T follicular helper cell (primary cell): ENCODE measurements at places on chromosomes 3 and 15.

DNA sequence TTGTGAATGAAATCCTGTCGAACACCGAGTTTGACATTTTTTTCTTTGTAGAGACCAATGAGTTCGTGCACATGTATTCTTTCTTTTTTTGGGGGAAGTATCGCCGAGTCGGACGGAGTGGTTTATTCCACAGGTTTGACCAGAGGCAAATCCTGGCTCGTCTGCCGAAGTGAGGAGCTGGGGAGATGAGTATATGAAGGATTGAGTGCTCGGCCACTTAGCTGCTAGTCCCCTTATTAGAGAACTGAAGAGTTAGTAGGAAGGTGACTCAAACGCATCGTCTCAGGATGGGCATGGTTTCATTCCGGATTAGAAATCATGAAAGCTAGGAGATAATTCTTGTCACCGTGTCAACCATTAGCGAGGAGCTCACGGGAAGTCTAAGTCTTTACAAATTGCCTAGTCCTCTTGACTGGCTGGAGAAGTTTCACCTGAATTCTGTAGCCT lies 154.7 kb upstream of the GOLIM4 start:
- no peak for DNase-seq

DNA sequence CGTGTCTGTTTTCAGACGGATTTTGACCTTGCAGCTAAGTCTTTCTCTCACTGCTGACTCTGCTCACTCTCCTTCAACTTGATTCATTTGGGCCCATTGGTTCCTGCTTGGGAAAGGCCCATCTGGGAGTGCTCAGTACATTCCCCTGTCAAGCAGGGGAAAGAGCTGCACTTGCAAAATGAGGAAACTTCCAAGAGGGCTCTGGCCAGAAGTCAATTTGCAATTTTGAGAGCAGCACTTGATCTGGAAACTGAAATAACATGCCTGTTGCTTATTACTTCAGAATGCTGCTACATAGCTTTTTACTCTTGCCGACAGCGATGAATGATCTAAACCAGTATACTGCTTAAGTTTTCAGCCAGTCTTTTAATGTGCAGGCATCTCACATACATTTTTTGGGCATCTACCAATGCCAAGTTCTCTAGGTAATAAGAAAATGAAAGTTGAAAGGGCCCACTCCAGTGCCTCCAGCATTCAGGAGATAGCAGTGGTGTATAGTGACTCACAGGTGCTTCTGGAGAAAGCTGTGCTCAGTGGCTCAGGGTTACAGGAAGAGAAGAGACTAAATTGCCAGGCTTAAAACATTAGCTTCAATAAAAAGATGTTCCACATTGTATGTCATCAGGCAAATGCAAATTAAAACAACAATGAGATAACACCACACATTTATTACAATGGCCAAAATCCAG lies 70.1 kb upstream of the RORA start:
- no peak for DNase-seq

DNA sequence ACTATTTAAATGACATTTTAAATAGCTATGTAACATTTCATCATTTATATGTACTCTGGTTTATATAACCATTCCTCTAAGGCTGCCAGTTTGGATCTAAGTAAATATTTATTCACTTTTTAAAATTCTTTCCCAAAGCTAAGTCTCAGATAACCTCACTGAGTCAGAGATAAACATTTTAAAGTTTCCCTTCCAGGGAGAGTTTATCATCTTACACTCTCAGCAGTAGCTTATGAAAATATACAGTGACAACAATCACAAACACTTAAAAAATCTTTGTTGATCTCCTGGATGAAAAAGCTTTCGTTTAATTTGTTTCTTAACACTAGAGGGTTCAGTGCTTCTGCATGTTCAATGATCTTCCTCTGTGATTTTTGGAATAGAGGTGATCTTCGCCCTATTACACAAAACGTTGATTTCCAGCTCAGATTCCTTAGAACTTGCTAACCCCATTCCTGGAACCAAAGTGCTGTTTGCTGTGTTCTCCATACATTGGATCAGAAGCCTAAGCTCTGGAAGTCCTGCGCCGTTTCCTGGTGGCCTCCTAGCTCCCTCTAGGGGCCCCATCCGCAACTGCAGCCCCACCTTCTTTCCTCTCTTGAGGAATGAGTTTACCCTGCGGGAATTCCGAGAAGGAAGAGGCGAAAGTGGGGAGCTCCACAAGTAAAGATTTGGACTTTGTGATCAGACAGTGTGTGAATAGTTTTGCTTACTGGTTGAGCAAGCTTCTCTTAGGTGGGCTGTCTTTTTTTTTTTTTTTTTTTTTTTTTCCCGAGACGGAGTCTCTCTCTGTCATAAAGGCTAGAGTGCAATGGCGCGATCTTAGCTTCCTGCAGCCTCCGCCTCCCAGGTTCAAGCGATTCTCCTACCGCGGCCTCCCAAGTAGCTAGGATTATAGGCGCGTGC lies 29.3 kb upstream of the SACM1L start:
- DNase-seq = peak; percentile 22

DNA sequence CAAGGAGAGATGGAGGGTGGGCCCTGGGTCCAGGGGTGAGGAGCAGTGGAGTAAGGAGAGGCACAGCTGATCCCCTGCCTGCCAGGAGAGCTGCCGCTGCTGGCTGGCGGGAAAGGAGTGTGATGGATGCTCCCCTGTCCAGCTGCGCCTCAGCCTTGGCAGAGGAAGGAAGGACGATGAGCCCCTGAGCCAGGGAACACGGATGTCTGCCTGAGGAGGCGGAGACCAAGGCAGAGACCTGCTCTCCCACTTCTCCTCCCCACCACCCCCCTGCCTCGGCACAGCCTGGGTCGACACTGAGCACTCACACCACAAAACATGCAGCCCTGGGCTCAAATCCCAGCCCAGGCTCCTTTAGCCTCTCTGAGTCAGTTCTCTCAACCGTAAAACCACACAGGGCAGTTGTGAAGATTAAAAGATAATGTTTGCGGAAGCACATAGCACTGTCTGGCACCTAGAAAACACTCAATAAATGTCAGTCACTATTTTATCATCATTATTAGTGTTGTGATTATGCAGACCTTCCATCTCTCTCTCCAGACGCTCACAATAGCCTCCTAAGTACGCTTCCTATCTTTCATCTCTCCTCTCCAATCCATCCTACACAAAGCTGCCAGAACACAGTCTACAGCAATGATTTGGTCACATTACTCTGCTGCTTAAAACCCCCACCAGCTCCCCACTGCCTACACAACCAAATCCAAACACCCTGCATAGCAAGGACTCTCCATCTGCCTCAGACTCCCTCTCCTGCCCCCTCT lies 52.2 kb downstream of the SEMA5B start:
- no peak for DNase-seq

DNA sequence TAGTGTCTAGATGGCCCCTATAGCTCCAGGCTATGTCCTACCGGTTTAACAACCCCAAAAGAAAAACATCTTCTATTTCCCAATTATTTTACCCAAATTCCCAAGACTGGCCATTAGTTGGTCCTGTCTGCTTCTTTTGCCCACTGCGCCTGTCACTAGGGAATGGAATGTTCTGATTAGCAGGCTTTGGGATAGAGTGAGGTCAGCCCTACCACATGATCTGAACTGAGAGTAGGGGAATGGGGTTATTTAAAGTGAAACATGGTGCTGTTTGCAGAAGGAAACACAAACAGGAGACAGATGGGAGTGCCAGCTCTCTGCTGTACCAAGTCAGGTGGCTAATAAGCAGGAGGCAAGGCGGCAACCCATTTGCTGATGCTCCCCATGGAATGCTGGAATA lies 635.6 kb upstream of the CFAP20DC start:
- no peak for DNase-seq

DNA sequence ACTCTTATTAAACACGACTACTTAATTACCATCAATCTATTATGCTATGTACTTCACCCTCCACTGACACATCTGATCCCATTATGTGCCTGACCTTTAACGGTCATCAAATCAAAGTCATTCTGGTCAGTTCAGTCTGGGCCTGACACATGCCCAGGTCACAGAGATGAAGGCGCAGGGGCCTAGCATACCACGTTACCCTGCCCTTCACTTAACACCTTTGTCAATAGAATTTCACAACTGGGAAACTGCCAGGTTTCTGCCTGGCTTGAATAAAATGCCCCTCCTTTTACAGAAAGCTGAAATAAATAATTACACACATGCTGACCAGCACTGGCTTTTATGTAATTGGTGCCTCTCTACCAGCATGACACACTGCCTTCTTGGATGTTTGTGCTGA lies 39.5 kb downstream of the MECOM start:
- DNase-seq = no peak

GRCh38 chr3:25493786-25494185 lies 65.7 kb downstream of the RARB start:
- DNase-seq = no peak

GRCh38 chr3:48299746-48300712 lies 33.4 kb downstream of the SPINK8 start:
- peak; percentile 2 for DNase-seq

DNA sequence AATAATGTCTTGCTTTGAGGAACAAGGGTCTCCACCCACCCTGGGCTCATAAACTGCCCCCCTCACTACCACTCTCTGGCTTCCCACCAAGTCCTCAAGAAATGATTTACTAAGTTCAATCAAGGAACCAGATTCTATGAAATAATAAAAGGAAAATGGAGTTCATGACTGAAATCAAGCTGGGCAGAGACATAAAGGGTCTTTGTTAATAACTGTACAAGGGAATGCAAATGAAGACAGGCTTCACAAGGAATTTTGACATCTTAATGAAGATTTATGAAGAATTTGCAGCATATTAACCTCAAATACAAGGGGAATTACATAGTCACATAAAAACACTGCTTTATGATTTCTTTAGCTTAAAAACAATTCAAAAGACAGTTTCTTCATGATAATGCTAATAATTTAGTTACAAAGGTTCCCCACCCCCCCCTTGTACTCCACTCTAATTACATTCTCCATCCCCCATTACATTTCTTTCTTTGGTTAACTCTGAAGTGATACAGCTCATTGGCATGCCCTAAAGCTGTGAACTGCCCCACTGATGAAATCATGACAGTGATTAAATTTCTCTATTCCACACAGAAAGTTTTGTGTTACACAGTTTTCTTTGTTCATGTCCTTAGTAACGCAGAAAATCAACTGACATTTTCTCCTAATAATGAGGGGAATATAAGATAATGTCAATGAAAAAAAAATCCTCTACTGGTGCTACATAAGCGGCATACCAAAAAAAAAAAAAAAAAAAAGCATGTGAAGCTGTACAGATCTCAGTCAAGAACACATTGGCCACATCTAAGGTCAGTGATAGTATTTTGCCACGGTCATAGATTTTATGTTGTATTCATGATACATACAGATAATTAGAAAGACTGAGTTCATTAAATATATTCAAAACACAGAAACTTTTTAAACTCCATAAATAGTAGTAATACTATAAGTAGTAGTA lies 54.4 kb downstream of the WWTR1 start:
- DNase-seq = no peak
